ENCODE measurements at places on chromosomes 6 and 20.

GRCh38 chr6:157597461-157598312 is 216.7 kb downstream of the ZDHHC14 start:
- no peak for DNase-seq

DNA sequence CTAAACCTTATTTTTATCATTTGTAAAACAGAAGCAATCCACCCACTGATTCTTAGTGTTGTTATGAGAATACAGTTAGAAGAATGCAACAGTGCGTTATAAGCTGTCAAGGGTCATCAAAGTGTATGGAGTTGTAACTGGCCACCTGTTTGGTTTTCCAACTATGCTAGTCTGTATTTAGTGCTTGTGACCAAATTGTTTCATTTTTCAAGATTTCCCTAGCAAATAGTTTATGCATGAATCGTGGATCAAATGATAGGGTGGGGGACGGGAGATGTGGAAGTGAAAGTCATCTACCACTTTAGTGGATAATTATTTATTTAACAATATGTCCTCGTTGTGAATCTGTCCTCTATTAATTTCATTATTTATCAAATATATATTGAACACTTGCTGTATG is 175.4 kb upstream of the HDDC2 start:
- no peak for DNase-seq

DNA sequence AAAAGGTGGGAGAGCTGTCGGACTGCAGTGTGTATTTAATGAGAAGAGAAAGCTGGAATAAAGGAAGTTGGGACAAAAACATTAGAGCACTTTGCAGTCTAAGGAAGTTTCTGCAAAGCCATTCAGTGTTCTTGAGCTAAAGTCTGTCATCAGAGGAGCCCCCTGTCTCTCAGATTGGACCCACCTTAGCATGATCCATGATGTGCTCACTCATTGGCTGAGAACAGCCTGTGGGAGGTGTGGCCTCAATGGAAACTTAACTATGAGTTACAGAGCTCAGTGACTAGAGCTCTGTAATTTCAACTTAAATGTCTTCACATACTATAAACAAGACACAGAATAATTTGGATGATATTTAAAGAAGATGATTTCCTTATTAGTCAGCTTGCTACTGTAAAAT is 437.0 kb downstream of the BTBD3 start:
- DNase-seq, result no peak

DNA sequence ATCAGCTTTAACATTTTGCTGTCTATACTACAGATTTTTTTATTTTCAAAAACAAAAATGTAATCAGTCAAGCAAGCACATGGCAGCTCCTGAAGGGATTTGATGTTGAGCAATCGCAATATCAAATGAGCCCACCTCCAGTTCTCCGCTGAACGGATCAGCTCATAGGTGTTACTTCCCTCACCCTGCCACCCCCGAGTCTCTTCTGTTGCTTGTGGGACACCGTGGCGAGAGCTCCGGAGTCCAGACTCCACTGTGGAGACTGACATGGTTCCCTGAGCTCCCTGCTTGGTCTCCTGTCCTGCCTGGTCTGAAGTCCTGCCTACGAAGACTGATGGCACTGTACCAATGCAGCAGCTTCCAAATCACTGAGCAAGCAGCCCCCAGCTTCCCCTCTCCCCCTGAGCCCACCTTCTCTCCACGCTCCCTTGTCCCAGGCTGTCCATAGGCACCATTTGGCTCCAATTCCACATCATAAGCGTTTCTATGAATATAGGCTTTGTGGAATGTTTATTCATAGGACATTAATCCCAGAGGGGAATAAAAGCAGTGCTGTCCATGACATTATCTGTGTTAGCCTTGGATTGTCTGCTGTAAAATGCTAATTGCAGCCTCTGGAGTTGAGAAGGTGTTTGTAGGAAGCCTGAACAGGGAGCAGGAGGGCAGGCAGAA is 162.2 kb downstream of the LY86 start:
- DNase-seq, result no peak

- no peak for DNase-seq
Measured at GRCh38 chr20:51802170-51802751, at the start of gene SALL4. TSS of gene SALL4 (minus strand) at chr20:51802521. CDS start at chr20:51802408, 113 bp downstream.

- no peak for DNase-seq
Measured at GRCh38 chr6:37174515-37175331, 4.8 kb downstream of the PIM1 start.

- DNase-seq, result no peak
Measured at GRCh38 chr20:61924211-61924857, 141.3 kb downstream of the TAF4 start.

- no peak for DNase-seq
Measured at GRCh38 chr20:35514371-35514932, 15.0 kb downstream of the C20orf173 start.

GRCh38 chr6:48825501-48826151 is 637.4 kb downstream of the MMUT start:
- DNase-seq, result no peak

- no peak for DNase-seq
Measured at GRCh38 chr20:18694071-18694470, 106.2 kb downstream of the DTD1 start.

- no peak for DNase-seq
Measured at GRCh38 chr6:11764250-11764604, 14.4 kb downstream of the ADTRP start.

- no peak for DNase-seq
Measured at GRCh38 chr6:42197555-42198362, 3.0 kb upstream of the GUCA1B start.

DNA sequence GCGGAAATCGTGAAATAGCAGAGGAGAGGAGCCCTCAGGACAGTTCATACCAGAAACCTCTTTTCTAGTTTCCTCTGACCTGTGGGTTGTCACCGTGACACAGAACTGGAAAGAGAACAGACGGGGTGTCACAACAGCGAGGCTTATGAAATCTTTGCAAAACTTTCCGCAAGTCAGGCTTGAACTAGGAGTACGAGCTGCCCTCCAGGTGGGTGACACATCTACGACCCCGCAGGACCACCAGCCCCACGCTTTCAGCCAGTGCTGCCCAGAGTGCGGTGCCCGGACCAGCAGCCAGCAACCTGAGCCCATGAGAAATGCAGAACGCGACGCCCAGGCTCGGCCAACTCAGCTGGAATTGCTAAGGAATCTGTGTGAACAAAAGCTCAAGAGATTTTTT is 30.8 kb downstream of the WRNIP1 start:
- no peak for DNase-seq

DNA sequence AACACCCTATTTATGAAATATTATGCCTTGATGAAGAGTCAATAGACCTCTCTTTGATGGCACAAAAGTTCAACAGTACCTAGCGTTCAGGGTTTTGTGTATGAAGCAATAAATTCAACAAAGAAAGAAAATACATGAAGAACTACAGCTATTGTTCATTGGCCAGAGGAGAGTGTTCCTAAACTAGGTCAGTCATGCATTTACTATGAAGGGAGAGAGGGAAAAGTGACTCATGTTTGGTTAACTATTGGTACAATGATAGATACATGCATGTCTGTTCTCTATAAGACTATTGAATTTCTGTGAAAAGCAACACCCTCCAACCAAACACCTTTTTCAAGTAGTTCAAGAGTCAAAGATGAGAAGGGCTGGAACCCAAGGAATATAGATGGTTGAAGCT is 50.7 kb downstream of the CLIC5 start:
- no peak for DNase-seq

GRCh38 chr6:107780226-107780625 is 43.9 kb downstream of the SCML4 start:
- DNase-seq, result no peak

- no peak for DNase-seq
Measured at GRCh38 chr6:34684919-34685318, 11.6 kb downstream of the ILRUN start.

DNA sequence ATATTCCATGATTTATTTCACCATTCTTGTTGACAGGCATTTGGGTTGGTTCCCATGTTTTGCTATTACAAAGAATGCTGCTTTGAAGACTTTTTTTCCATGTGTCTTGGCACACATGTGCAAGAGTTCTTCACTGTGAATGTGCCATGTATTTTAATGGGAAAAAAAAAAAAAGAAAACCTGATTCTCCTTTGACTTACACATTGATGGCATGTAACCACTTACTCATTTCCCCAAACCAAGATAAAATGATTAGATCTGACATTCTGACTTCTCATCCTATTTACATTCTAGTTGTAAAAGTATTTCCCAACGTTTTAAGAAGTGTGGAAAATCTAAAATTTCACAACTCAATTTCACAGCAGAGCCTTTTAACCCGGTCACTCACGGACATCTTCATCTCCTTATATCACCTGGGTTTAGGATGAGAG is 4.4 kb downstream of the CAP2 start:
- no peak for DNase-seq

DNA sequence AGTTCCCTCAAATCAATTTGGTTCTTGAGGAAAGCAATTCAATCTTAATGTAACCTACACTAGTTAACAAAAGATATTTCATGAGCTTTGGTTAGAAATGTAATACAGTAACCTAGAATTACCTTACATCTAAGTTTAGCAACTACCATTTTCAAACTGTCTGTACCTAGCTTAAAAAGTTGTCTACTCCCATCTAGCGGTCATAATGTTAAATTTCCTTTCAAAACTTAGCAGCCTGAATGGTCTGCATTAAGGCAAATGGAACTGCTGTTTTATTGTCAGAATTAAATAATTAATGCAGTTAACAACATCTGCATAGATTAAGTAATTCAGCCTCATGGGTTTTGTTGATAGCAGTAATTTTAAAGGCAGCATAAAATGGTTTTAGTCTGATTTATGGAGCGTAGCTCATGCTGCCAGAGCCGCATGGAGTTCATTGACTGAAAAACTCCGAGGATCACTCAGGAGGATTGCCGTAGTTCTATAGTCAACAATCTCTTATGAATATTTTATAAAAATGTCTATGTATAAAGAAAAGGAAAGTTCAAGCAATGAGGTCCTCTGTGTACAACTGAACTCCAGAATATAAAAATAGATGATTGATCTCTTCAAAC is 485.4 kb upstream of the MANEA start:
- no peak for DNase-seq

- no peak for DNase-seq
Measured at GRCh38 chr6:91667596-91667995, 1080.7 kb upstream of the MAP3K7 start.

- DNase-seq, result no peak
Measured at GRCh38 chr6:72418495-72418894, 203.4 kb upstream of the KCNQ5 start.

DNA sequence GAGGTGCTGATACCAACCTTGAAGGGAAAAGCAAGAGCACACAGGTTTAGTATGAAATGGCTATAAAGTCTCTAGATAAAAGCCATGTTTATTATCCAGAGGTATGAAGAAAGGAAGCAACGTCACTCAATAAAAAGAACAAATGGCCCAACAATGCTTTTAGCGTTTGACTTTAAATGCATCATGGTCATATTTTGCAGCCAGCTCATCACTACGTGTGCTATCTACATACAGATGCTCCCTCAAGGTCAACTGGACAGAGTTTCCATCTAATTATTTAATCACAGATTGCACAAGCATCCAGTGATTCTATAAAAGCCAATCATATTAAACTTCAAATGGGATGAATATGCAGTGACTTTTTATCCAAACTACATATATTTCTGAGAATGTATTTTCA is 127.6 kb upstream of the SYNDIG1 start:
- no peak for DNase-seq

DNA sequence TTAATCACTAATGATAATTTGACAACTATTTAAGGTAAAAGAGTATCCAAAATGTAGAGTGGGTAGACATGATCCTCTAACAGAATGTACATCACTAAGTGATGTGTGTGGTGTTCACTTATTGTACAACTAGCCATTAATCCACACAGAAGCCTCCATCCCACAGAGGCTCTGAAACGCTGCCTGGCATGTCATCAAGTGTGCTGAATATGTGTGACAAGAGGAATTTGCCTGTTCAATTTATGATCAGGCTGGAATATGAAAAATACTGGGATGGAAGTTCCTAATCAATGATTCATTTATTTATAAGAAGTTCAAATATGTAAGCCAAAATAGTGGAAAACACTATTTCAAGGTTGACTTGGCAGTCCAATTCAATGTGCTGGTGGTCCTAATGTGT is 72.4 kb downstream of the BACH2 start:
- DNase-seq, result no peak

DNA sequence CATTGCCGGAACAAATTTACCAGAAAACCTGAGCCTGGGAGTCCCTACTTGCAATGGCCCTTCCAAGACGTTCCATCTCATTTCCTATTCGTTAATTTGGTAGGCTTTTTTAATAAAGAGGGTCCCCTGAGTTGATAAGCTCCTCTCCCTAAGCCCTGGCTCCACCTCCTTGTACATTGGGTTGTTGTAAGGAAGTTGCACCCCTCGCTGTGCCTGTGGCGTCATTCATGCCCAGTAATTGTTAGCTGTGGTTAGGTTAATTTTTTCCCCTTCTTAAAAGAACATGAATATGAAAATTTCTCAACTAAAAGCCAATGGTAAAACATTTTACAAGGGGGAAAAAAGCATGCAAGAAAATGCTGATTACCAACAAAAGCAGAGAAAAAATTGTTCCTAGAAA is 91.9 kb downstream of the SLC24A3 start:
- DNase-seq, result no peak

DNA sequence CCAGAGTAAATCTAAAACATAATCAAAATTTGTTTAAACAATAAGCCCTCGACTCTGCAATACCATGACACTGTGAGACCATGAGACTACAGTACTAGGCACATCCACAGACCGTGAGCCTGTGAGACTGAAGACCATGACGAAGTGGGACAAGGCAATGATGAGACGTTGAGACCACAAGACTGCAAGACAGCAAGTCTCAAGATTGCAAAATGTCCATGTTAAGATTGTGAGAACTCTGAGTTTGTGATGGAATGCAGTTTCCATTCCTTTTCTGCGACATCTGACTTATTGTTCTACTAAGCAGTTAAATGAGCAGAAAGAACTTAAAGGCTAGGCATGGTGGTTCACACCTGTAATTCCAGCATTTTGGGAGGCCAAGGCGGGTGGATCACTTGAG is 102.1 kb upstream of the PHACTR1 start:
- DNase-seq, result no peak

DNA sequence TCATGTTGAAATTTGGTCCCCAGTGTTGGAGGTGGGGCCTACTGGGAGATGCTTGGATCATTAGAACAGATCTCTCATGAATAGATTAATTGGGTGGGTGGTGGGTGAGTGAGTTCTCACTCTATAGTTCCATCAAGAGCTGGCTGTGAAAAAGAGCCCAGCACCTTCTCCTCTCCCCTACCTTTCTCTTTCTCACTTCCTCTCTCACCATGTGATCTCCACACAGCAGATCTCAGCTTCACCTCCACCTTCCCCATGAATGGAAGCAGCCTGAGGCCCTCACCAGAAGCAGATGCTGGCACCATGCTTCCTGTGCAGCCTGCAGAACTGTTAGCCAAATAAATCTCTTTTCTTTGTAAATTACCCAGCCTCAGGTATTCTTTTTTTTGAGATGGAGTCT is 12.9 kb upstream of the GMNN start:
- no peak for DNase-seq

GRCh38 chr6:124964764-124965105 is 2.5 kb downstream of the RNF217 start:
- DNase-seq, result no peak

- no peak for DNase-seq
Measured at GRCh38 chr6:81451787-81452186, 300.7 kb downstream of the TENT5A start.
